ENCODE measurements at places on chromosomes 7 and 10. TPM values are rescaled to one million over a fixed set of nuclear protein-coding genes. Genes with fewer than 3 reads are reported as not detected.

GRCh38 chr10:116925056-116925455 lies 75.8 kb downstream of the ENO4 start:
- peaks cover 3% of the 10 kb centered on the region for H3K36me3 ChIP-seq
- H3K4me1 ChIP-seq = no peaks in the 10 kb centered on the region
- DNase-seq = no peak

FANK1 gene
- 0.30 TPM for total RNA-seq

DNA sequence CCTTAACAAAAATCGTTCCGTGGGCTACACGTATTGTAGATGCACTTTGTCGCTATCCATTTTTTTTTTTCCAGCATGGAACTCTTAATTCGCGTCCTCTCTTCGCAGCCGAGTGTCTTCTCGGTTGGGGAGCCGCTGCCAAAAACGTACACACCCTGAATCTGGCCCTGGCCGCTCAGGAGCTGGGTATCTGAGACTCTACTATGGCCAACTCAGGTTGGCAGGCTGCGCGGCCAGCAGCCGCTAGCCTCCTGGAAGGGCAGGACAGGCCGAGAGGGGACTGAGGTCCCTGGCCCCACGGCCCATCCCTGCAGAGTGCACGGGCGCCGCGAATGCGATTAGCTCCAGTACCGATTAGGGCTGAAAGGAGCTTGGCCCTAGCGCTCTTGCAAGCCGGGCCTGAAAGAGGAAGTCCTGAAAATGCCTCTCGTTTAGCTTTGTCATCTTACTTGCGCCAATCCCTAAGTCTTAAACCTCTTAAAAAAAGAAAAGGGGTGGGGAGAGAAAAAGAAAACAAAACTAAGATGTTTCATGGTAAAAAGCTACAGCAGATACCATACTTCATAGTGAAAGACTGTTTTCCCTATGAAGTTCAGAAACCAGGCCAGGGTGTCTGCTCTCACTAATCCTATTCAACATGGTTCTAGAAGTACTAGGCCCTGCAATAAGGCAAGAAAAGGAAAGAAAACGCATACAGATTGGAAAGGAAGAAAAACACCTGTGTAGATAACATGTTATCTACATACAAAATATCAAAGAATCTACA lies 113.2 kb upstream of the RHEB start:
- peak; percentile 57 for DNase-seq
- peaks cover 57% of the 10 kb centered on the region for H3K4me1 ChIP-seq
- peak overlapping the region; percentile 96 for H3K27ac ChIP-seq
- peak overlapping the region; percentile 78 for H3K4me3 ChIP-seq

COL28A1 gene
- total RNA-seq = 1.9 TPM

GRCh38 chr10:97019213-97019844 lies 166.4 kb downstream of the SLIT1 start:
- H3K4me1 ChIP-seq = peaks cover 33% of the 10 kb centered on the region
- H3K4me3 ChIP-seq = no peak overlapping the region
- DNase-seq = no peak

PTF1A gene
- not detected for total RNA-seq

DNA sequence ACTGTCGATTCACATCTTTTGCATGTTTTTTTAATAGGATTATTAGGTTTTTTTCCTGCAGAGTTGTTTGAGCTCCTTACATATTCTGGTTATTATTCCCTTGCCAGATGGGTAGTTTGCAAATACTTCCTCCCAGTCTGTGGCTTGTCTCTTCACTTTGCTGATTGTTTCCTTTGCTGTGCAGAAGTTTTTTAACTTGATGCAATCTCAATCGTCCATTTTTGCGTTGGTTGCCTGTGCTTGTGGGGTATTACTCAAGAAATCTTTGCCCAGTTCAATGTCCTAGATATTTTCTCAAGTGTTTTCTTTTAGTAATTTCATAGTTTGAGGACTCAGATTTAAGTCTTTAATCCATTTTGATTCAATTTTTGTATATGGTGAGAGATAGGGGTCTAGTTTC lies 95.4 kb downstream of the TBXAS1 start:
- no peak overlapping the region for H3K27ac ChIP-seq
- no peak for DNase-seq
- H3K36me3 ChIP-seq = no peaks in the 10 kb centered on the region
- no peak overlapping the region for H3K4me3 ChIP-seq
- H3K4me1 ChIP-seq = peaks cover 2% of the 10 kb centered on the region

GRCh38 chr7:47588704-47589225 lies 6.9 kb upstream of the TNS3 start:
- H3K36me3 ChIP-seq = no peaks in the 10 kb centered on the region
- DNase-seq = no peak
- H3K27me3 ChIP-seq = no peaks in the 10 kb centered on the region
- no peak overlapping the region for H3K27ac ChIP-seq
- no peaks in the 10 kb centered on the region for H3K4me1 ChIP-seq
- no peak overlapping the region for H3K4me3 ChIP-seq

DNA sequence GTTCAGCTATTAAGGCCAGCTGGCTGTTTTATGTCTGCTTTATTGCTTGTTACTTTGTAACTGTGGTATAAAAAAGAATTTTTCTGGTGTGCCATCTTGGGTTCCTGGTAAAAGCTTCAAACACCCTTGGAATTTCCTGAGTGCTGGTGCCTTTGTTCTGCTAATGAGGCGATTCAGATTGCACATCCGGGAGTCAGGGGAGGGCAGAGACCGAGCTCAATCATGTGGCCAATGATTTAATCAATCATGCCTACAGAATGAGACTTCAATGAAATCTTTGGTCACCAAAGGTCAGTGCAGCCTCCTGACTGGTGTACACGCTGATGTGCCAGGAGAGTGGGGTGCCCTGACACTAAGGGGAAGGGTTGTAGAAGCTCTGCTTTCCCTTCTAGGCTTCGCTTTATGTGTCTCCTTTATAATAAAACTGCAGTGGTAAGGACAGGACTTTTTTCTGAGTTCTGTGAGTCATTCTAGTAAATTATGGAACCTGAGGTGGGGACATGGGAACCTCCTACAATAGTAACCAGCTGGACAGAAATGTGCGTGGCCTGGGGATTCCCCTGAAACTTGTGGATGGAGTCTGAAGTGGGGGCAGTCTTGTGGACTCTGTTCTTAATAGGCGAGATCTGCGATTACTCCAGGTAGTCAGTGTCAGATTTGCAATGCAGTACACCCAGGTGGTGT lies 69.4 kb upstream of the OGDHL start:
- H3K4me1 ChIP-seq = no peaks in the 10 kb centered on the region
- H3K4me3 ChIP-seq = no peak overlapping the region
- no peaks in the 10 kb centered on the region for H3K27me3 ChIP-seq
- DNase-seq = no peak

- H3K27ac ChIP-seq = no peak overlapping the region
- no peak overlapping the region for H3K4me3 ChIP-seq
- no peaks in the 10 kb centered on the region for H3K27me3 ChIP-seq
- DNase-seq = no peak
- no peaks in the 10 kb centered on the region for H3K4me1 ChIP-seq
These were observed 524.8 kb downstream of the GRM8 start for GRCh38 chr7:126727930-126728391.

AKR1D1 gene
- total RNA-seq = not detected
